ENCODE measurements at places on chromosomes 5 and 9.

- no peak for DNase-seq
These were observed 223.4 kb downstream of the ZNF608 start for GRCh38 chr5:124522992-124523391.

GRCh38 chr5:1388383-1388967 is 43.6 kb upstream of the CLPTM1L start:
- no peak for DNase-seq

GRCh38 chr9:4124266-4124665 is 175.6 kb downstream of the GLIS3 start:
- DNase-seq = no peak

- DNase-seq = no peak
These were observed 38.8 kb downstream of the CMYA5 start for GRCh38 chr5:79728396-79728795.

DNA sequence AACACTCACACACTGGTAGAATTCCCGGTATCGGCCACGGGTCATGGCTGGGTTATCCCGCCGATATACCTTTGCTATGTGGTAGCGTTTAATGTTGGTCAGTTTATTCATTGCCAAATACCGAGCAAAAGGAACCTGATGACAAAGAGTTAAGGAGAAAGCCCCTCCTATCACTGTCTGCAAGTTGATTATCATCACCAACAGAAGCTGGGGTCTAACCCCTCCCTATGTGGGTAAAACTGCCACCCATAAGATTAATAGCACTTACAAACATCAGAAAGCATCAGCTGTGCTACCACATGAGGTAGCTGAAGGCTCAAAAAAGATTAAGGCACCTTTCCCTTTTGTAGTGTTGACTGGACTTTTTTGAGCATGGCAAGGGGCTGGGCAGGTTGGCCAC is 5.6 kb upstream of the DND1 start:
- DNase-seq = no peak

DNA sequence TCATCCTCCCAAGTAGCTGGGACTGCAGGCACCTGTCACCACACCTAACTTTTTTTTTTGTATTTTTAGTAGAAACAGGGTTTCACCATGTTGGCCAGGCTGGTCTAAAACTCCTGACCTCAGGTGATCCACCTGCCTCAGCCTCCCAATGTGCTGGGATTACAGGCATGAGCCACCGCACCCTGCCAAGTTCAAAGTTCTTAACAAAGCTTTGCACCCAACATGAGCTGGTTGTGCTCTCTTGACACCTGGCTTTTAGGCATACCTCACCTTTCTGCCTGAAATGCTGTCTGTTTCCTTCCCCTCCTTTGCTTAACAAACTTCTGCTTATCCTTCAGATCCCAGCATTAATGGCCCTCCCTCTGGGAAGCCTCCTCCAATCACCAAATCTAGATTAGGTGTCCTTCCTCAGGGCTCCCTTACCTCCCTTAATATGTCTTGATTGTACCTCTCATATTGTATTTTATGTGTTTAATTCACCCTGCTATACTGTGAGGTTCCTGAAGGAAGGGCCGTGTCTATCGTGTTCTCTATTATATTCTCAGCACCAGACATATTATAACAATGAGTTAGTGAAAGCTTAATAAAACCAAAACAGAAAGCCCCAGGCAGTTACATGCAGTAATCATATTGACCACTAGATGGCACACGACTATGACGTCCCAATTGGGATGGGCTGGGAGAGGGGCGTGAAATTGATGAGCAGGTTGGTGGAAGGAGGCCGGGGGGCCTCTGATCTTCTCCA is 62.9 kb upstream of the PPARGC1B start:
- DNase-seq = peak; percentile 57

DNA sequence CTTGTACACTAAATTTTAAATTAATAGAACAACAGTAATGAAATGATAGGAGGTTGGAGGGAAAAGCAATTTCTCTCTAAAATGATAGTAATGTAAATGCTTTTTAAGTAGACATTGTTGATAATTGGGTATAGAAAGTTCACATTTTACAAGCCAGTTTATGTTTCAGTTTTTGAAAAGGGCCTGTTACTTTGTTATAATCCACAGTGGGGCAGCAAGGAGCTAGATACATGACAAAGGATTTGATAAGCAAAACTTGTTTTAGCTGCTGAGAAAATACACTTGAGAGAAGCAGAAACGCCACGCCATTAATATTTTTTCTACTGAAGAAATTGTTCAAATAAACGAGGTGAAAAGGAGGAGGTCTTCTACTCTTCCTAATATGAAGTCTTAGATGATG is 30.2 kb downstream of the SREK1 start:
- peak; percentile 2 for DNase-seq

- no peak for DNase-seq
These were observed 58.8 kb downstream of the FAM78A start for GRCh38 chr9:131217331-131218031.

DNA sequence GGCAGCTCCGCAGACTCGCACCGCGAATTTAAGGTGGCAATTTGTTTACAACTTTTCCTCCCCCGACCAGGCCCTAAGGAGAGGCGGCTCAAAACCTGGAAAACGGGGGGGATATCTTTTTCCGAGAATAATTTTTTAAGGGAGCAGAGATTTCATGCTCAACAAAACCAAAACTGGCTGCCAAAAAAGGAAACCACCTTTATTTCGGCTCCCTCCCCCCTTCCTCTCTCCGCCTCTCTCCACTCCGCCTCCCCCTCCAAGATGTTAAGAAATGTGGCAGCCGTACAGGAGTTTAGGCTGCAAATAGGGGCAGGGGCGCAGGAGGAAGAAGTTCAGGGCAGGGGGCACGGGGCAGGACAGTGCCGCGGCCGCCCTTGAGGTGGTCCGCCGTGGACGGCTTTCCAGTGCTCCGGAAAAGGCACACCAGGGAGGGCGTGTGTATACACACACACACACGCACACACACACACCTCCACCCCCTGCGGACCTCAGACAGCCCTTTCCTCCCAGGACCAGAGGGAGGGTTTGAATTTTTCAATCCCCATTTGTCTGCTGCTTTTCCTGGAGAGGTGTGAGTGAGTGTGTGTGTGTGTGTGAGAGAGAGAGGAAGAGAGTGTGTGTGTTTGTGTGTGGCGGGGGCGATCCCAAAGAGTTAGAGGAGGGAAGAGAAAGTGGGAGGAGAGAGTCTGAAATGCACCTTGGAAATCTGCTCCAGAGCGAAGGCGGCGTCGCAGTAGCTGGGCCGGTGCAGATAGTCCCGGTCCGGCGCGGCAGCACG is 9.1 kb downstream of the PTCH1 start:
- DNase-seq = no peak

- DNase-seq = no peak
These were observed 172.8 kb upstream of the PLCXD3 start for GRCh38 chr5:41683181-41683580.

- DNase-seq = no peak
These were observed 23.2 kb upstream of the LVRN start for GRCh38 chr5:115939059-115939458.

GRCh38 chr5:137598399-137598798 is 99.3 kb upstream of the SPOCK1 start:
- no peak for DNase-seq

DNA sequence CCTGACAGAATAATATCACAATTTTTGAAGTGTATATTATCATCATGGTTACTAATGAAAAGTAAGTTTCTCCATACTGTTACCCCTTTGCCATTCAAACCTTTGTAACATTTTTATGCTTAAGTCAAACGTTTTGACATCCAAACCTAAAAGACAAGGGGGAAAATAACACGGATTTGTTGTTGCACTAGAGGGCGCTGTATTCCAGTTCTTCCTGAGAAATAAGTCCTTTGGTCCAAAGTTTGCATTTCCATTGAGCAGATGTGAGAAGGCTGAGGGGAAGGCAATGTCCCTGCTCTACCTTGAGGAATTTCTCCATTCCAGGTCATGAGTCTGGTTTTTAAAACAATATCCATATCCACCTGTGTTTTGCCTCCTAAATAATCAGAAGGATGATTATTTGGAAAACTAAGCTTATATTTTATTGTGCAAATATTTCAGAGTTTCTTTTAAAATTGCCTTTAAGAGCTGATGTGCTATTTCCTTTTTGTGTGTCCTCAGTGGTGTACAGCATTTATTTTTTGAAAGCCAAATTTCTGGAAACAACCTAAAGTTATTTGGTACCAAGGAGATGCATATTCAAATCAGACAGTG is 9.7 kb downstream of the LECT2 start:
- DNase-seq = peak; percentile 56

DNA sequence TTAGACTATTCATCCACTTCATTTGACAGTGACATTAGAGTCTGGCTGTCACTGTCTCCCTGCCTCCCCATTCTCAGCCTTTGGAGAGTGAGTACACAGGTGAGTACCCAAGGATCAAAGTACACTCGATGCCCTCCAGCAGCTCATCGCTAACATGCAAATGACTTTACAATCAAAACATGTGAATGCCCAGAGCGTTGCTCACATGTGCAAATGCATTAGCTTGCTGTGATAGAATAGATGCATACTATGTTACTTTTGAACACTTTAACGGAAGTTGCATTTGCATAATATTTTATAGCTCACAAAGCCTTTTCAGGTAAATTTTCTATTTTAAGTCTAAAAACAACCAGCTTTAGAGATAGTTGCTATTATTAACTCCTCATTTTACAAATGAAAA is 107.6 kb downstream of the SYK start:
- no peak for DNase-seq

GRCh38 chr5:181138258-181138657 is 7.3 kb upstream of the OR2V1 start:
- no peak for DNase-seq

DNA sequence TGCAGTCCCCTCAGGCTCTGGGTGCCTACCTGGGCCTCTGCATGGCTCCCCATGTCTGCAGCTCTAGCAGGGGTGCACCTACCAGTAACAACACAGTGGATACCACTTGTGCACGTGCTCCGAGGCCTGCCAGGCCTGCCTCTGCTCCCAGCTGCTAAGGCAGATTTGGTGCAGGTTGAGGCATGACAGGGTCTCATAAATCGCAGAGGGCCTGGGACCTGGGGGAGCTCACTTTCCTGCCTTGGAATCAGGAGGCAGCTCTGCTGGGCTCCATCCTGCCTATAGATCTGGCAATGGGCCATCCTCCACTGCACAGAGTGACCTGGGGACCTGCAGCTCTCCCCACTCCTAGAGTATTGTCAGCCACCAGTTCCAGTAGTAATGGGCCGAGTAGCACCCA is 121.9 kb upstream of the CXCL14 start:
- DNase-seq = no peak

DNA sequence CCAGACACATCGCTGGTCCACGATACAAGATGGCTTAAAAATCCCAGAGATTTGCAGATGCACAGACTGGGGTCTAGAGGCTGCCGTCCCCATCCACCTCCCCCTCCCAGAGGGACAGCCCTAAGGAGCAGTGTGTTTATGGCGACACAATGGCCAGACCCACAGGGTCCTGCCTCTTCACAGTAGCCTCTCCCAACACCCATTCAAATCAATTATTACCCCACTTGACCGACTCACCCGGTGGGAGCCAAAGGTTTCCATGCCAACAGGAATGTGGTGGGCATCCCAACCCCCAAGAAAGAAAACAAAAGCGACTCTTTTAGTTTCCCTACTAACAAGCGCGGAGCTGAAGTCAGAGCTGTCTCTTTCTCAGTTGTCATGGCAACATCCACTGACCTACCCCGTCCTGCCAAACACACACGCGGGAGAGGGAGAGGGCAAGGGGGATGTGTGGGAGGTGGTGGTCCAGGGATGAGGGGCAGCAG is 209.0 kb downstream of the TTLL11 start:
- DNase-seq = no peak

DNA sequence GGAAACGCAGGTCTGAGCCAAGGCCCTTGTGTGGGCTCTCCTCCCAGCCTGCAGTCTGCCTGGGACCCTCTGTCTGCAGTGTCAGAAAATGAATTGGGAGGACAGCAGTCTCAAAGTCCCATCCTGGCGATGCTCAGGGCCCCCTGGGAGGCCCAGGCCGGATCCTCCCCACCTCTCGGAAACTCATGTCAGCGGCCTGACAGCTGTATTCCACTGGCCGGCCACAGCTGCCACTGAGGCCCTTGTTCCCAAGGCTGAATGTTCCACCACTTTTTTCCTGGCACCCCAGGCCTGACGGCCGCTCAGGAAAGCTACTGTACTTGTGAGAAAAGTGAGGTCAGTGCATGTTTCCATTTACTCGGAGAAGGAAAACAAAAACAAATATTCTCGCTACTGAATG is 180.0 kb downstream of the FGF18 start:
- DNase-seq = no peak

DNA sequence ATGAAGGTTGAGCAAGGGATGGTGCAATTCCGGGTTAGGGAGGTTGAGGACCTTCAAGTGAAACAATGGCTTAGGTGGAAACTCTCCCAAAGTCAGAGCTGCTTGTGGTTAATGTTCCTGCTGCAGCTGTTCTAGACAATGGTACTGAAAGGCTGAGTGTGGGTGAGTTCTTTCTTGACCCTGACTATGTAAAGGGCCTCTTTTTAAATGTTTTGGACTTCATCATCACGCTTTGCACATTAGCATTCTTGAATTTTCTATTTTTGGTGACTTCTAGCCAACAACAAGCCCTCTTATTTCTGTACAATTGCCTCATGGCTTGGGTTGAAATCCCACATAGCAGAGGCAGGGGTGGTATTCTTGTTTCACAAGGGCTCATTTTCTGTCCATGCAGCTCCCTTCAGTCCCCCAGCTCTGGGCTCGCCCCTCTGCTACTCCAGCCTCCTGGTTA is 136.3 kb upstream of the ANKRD55 start:
- DNase-seq = no peak

DNA sequence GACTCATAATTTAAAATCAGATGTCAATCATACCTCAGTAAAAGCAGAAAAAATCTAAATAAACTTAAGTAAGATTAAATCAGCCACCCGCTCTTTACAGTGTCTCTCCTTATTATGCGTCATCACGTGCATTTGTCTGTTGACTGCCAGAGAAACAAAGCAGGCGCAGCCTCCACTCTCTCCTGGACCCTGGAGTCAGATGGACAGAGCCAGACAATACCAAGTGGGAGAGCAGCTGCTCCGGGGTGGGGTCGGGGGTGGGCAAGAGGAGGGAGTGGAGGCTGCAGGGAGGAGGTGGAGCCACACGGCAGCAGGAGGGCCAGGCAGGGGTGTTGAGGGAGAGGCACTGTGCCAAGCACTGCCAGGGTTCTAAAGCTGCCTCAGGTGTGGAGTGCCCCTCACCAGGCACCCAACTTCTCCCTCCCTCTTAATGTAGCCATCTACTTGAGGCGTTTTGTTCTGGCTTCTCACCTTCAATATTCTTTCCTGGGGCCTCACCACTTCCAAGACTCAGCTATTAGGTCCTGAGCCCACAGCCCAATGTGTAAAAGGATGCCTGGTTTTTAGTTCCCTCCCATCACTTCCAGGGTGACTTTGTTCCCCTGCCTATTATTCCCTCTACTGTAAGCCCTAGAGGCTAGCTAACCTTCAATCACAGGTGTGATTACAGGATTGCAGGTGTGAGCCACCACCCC is 96.3 kb downstream of the GLDC start:
- no peak for DNase-seq

DNA sequence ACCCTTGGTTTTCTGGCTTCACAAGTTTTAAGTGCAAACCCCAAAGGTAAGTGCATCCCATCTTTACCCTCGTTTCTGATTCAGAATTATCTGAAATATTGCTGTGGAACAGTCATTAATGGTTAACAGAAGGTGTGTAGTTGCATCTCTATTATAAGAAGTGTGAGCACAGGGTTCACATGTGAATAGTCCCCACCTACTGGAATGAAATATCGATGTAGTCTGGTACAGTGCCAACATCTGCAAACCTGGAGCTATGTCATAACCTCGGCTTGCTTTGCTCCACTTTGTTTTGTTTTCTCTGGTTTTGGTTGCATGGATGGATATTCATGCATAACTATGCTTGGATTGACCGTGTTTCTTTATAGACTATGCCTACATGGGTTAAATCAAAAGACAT is 12.6 kb downstream of the HTR4 start:
- no peak for DNase-seq

- no peak for DNase-seq
These were observed 1466.0 kb upstream of the C9orf72 start for GRCh38 chr9:29039258-29039657.

All from MV-4-11 (cell line).